ENCODE measurements at places on chromosomes 7 and 10.

- DNase-seq = no peak
These were observed 23.6 kb upstream of the WAC start for GRCh38 chr10:28509286-28509685.

DNA sequence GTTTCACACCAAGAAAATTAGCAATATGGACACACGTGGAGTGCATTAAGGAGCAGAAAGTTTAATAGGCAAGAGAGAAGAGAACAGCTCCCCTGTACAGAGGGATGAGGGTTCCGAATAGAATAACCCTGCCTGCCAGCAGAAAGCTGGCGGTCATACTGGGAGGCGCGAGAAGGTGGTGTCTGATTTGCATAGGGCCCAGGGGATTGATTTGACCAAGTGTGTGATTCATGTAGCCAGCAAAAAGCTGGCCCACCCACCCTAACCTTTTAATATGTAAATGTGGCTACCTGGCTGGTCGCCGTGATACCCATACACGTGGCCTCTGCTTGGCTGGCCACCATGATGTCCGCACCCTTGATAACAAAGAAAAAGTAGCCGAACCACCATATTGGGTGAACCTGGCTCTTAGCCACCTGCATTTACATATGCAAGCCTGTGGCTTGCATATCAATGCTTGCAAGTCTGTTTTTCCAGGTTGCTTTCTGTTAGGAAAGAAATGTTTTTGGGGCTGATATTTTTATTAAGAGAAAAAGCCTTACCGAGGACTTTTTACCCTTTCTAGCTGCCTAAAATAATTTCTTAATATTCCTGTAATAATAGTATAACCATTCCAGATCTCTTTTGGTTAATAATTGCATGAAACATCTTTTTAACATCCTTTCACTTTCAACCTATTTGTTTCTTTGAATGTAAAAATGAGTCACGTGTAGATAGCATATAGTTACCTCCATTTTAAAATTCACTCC is 20.5 kb upstream of the VWDE start:
- DNase-seq = no peak

GRCh38 chr7:41052736-41053135 is 650.2 kb downstream of the INHBA start:
- no peak for DNase-seq

DNA sequence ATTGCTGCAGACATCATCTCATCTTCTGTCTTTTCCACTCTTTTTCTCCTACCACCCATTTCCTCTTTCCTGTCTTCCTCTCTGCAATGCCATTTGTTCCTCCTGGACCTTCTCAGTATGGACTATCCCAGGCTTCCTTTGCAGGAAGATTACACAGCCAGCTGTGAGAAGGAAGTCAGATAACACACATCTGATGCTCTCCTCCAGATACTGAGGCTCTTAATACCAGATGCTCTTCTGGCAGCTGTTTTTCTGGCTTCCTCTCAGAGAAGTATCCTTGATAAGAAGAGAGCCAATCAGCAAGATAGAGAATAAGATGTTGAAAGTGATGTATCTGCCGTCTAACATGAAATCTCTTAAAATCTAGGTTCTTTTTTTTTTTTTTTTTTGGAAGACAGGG is 14.4 kb downstream of the KIAA1217 start:
- DNase-seq = no peak

- DNase-seq = no peak
These were observed 707.0 kb downstream of the SORCS1 start for GRCh38 chr10:106457522-106457921.

GRCh38 chr10:85527616-85528317 is 838.8 kb downstream of the GRID1 start:
- DNase-seq = no peak

DNA sequence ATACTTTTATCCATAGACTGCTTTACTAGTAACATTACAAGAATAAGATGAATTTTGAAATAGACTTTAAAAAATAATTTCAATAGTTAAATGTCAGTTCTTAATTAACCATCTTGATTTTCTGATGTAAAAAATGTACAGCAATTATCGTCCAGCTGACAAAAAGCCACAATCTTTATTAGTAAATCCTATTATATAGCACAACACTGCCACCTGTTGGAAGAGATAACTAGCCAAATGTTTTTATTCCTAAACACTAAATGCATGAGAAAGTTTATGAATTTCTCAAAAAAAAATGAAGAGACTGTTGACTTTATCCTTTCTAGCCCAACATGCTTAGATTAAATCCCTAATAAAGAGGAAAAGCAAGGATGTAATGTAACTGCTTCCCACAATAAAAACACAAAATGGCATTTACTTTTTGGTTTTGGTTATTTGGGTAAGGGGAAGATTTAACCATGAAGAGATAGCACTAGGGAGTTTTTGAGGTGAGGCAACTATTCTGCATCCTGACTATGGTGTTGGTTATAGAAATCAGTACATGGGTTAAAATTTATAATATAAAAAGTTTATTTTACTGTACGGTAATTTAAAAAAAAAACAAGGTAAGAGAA is 8.0 kb downstream of the COA1 start:
- DNase-seq = no peak

- peak; percentile 63 for DNase-seq
These were observed 18.6 kb downstream of the OCM2 start for GRCh38 chr7:97971120-97971989.

- no peak for DNase-seq
These were observed 387.0 kb upstream of the SEMA3D start for GRCh38 chr7:85573844-85574243.

DNA sequence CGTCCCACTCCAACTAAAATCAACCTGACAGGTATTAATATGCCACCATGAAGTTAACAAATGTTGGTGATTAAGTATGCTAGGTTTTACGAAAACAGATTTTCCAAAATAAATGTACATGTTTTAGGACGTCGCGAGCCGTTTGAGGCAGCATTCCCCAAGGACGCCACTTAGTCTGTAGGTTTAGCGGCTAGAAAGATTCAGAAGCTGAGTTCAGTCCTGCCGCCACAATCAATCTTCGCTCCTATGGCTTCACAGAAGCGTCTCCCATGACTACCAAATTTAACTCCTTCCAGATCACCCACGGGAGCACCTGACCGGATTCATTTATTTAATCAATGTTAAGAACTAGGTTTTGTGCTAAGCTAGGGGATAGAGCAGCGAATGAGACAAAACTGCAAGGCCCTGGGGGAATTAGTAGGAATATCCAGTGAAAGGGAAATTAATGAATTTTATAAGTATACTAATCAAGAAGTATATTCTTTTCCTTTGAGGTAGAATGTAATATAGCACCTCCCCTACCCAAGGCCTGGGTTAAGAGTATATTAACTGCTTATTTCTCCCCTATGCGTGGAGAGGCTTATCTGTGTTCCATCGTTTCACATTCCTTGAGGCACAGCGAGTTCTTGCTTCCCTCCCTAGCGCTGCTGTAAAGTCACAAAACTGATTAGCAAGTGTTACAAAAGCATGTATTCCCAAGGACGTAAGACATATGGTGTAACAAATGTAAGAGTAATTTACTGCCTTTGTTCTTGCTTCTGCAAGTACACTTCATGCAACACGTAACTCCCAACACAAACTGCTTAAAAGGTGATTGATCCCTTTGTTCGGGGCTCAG is 994 bp upstream of the CYP51A1 start:
- DNase-seq = no peak

DNA sequence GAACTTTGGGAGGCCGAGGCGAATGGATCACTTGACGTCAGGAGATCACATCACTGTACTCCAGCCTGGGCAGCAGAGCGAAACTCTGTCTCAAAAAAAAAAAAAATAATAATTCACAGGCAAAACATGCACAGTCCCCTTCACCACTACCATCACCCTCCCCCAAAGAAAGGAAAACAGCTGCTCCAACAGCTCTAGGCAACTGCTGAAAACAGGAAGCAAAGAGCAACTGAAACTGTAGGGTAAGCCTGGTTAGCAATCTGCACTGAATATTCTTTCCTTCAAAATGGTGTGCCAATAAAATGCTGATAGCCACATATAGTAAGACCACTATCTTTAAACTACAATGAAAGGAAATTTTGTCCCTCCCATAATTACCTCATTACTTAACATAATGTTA is 11.8 kb downstream of the NT5C2 start:
- peak; percentile 74 for DNase-seq

DNA sequence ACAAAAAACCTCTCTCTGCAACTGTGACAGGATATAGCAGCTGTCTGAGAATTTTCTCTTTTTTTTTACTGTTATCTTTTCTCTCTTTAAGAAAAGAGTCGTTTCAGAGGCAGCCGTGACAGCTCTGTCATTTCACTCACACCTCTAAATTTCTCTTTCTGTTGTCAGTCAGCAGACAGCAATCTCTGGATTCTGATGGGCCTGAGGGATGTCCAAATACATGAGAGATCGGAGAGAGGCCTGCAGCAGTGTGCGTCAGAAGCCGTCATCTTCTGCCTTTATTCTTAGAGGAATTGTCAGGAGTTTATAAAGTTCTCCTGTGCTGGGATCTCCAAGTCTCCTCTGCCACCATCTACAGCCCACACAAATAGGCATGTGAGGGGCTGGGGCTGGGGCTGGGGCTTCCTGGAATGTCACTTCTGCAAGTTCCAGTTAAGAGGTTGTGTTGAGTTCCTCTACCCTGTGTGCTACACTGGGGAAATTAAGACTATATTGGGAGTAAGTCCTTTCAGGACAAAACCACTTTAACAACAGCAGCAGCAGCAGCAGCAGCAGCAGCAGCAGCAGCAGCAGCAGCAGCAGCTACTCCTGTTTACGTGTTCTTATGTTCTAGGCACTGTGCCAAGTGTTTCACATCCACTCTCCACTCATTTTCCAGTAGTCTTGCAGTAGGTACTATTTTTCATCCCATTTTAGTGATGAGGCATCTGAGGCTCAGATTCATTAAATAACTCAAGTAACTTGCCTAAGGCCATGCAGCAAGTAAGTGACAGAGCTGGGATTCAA is 541.3 kb downstream of the LRMDA start:
- no peak for DNase-seq

- peak; percentile 23 for DNase-seq
These were observed 35.7 kb upstream of the MTPAP start for GRCh38 chr10:30384701-30385201.

Data from HL-60 (cell line).